ENCODE measurements at places on chromosomes 1 and 21. TPM values are rescaled to one million over a fixed set of nuclear protein-coding genes. Genes with fewer than 3 reads are reported as not detected.

DNA sequence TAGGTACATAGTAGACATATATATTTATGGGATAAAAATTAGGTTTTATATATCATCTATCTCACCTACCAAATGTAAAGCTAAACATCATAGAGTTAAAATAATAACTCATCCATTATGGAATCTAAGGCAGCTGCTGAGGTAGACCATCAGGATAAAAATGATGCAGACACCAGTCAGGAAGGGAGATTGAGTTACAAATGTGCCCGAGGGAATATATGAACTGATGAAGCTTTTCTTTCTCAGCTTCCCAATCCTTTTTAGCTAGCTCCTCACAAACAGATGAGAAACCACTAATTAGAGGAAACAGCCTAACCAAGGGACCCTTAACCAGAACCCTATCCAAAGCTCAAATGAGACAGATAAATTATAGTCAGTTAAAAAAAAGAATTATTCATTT, 20.9 kb downstream of the TTLL7 start:
- DNase-seq = no peak

DNA sequence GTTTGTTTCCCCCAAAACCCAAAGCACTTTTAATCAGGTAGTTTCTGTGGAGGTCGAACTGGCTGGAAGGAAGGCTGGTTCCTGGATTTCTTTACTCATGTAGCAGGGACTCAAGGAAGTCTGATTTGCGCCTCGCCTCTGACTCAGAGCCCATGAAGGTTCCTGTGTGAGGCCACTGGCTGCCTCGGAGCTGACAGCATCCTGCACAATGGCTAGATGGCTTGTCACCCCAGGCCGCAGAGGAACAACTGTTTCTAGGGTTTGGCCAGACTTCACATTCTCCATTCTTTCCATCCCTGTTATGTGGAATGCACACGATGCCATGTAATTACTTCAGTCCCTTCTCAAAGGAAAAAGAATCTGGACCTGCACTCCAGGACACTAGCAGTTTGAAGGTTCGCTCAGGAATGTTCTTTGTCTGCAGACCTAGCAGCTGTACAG, 39.1 kb upstream of the PRSS38 start:
- DNase-seq = no peak

DNA sequence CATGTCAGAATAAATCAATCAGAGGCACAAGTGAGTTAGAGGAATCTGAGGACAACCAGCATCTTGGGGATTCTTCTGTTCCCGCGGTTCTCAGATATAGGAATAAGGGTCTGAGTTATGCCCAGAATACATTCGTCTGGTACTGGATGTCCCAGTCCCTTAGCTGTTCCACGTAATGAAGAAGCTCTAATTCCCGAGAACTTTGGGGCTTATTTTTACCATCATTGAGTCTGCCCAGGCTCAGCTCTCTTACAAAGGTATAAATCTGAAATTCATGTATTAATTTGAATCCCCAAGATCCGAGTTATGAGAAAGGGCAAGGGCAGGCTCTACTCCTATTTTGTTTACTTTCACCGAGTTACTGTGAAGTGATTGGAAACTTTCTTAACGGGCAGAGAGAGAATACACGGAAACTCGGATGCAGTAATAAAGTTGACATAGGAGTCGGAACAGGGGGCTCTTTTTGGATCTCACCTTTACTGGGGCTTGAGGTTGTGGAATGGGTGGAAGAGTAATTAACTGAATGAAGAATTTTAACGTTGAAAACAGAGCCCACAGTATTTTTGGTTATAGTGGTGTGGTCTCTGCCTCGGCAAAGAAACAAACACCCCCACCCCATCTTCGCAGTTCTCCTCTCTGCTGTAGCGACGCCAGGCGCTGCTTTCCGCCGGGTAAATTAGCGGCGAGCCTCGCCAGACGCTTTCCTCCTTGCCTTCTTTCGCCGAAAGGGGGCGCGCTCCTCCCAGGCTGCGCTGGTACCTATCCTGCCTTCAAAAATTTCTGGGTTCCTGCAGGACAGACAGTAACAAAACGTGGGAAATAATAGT, 7.1 kb downstream of the PRRX1 start:
- peak; percentile 82 for DNase-seq

DNA sequence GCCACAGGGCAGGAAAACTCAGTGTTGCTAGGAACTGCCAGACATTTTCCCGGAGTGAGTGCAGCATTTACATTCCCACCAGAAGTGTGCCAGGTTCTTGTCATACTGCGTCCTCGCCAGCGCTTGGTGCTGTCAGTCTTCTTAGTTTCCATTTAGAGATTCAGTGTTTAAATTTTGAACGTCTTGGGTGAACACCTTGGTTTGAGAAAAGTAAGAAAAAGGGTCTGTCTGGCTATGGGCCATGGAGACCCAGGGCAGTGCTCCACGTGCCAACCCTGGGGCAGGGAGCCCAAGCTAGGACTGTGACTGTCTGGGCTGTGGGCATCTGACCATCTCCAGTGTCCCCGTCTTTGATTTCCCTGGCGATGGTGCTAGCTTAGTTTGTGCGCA, 16.0 kb downstream of the IBA57 start:
- DNase-seq = no peak

CELA2B gene
- not detected for total RNA-seq

DNA sequence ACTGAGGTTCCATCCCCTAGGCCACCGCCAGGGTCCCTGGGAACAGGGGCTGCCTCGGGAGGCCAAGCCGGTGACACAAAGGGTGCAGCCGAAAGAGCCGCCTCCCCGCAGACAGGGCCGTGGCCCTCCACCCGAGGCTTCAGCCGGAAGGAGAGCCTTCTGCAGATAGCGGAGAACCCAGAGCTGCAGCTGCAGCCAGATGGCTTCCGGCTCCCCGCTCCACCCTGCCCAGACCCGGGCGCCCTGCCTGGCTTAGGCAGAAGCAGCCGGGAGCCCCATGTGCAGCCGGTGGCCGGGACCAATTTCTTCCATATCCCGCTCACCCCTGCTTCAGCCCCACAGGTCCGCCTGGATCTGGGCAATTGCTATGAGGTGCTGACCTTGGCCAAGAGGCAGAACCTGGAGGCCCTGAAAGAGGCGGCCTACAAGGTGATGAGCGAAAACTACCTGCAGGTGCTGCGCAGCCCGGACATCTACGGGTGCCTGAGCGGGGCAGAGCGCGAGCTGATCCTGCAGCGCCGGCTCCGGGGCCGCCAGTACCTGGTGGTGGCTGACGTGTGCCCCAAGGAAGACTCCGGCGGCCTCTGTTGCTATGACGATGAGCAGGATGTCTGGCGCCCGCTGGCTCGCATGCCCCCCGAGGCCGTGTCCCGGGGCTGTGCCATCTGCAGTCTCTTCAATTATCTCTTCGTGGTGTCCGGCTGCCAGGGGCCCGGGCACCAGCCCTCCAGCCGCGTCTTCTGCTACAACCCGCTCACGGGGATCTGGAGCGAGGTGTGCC, 1.4 kb downstream of the KLHDC7A start:
- DNase-seq = no peak

- DNase-seq = no peak
These were observed 32.8 kb downstream of the ELK4 start for GRCh38 chr1:205598841-205599668.

DNA sequence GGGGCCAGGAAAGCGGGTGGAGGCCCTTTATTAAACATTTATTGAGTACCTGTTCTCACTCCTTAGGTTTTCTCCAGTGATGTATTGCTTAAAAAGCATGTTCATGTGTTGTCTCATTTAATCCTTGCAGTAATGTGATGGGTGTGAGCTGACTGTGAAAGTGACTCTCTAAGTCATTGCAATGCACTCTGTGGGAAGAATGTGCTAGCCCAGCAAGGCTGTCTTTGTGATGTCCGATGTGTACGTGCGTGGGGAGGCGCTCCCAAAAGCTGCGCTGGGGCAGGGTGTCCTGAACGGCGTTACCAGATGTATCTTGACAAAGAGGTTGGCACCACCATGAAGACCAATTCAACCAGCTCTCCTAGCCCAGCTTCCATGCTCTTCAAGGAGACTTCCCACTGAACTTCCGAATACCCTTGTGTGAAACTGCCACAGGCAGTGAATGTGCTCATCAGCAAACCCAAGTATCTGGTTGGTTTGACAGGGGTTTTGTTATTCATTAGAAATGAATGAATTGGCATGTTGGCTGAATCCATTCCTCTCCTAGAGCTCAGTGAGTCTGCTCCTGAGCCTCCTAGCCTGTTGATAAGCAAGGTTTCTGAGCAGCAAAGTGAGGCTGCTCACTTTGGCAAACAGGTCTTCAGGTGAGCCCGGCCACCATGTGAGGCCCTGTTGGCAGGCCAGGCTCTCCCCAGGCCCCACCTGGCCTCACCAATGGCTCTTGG, 28.0 kb downstream of the NUAK2 start:
- DNase-seq = no peak

- DNase-seq = peak; percentile 44
These were observed 85.2 kb downstream of the TBX19 start for GRCh38 chr1:168365719-168366479.

PAPPA2 gene
- total RNA-seq = 1.4 TPM

DNA sequence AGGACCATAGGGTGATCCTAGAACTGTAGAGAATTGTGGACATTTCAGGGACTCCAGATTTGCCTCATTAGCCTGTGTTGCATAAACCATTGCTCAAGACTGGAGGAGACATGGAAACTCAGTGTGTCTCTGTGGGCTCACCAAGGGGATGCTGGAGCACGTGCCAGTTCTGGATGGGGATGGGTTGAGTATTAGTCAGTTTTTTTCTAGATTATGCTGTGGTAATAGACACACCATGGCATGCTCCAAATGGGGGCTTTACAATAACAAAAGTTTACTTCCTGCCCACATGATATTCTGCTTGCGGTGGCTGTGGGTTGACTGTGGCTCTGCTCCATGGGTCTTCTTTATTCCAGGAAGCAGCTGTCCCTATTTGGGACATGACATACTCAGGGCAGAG, 125.4 kb downstream of the FOXD2 start:
- DNase-seq = no peak

- no peak for DNase-seq
These were observed 3.5 kb downstream of the CELA2A start for GRCh38 chr1:15459771-15460707.

GJA8 gene
- not detected for total RNA-seq

DNA sequence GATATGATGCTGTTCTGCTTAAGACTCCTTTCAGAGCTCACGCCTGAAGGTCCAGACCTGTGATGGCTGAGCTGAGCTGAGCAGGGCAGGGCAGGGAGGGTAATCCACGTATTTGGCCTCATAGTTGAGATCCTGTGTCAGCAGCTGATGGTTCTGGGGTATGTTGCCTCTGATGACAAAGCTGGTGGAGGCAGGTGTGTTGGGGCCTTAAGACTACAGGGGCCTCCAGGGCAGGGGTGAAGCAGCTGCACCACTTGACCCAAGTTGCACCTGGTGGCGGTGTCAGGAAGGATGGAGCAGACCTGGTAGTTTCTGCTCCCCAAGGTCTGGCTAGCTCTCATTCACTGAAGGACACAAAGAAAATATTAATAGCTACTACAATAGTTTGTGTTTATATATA, 57.0 kb downstream of the FCRL5 start:
- no peak for DNase-seq

DNA sequence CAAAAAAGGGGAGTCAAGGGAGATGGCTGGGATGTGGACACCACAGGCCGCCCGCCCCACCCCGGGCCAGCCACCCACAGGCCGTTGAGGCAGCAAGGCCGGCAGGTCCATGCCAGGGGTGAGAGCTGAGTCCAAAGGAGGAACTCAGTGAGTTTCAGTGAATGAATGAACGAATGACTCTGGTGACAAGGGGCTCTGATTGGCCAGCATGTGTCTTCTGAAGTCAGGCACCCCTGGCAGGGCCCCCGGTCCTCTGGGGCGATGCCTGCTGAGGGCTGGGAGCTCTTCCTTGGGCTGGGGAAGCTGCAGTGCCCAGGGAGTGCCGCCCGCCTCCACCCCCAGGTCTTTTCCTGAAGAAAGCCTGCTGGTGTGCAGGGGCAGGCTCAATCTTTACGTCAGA, 236.1 kb upstream of the VAMP3 start:
- DNase-seq = no peak

BSND gene
- 0.47 TPM for total RNA-seq

Data from GM23338 (cell line).